HEK293T (cell line): ENCODE measurements at places on chromosomes 11 and 22.
A peak's percentile ranks its signal among the peaks of the same experiment; 100 is the strongest.

DNA sequence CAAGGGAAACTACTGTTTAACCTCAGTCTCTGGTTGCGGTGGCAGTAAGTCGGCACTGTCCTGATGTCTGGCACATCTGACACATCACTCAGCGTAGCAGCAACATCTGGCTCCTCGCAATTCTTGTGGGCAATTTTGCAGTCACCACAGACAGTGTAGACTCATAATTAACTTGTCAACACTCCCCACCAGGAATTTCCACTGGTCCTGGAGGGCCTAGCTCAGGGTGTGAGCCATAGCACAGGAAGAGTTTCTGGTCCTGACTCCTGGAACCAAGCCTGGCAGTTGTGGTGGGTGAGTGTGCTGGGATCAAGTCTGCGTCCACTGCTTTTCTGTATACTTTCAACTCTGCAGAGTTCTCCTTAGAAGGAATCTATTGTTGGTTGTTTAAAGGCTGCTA, 209.7 kb downstream of the SNX19 start:
- DNase-seq, result no peak

DNA sequence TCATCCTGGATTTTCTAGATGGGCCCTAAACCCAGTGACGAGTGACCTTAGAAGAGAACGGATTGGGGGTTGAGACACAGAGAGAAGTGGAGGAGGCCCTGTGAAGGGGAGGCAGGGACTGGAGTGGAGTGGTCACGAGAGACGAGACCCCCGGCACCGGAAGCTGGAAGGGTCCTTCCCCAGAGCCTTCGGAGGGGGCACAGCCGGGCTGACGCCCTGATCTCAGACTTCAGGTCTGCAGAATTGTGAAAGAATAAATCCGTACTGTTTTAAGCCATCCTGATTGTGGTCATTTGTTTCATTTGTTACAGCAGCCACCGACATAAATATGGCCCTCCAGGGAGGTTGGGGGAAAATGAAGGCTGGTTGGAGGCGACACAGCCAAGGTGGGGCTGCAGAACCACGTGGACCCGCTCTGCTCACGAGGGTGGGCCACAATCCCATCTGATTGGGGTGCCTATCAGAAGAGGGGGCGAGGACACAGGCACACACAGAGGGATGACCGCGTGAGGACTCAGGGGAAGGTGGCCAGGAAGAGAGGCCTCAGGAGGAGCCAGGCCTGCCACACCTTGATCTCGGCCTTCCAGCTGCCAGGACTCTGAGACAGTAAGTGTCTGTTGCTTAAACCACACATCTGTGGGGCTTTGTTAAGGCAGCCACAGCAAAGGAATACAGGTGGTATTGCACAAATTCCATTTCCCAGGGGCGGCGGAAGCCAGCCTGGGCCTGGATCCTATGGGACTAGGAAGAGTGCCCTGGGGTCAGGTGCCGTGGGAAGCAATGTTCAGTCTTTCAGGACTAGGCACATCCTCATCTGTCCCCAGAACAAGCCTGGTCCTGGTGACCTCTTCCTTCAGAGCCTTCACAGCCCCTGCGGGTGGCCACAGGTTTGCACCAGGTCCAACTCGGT, 73.3 kb upstream of the SHANK2 start:
- DNase-seq, result no peak

GRCh38 chr11:74288161-74288560, 23.3 kb downstream of the P4HA3 start:
- no peak for DNase-seq

- DNase-seq, result no peak
Observed at GRCh38 chr22:18028817-18029527, 4.6 kb upstream of the MICAL3 start.

GRCh38 chr11:57763568-57763967, 2.0 kb downstream of the CTNND1 start:
- peak; percentile 33 for DNase-seq

GRCh38 chr11:100827934-100828661, 141.0 kb downstream of the ARHGAP42 start:
- peak; percentile 24 for DNase-seq

DNA sequence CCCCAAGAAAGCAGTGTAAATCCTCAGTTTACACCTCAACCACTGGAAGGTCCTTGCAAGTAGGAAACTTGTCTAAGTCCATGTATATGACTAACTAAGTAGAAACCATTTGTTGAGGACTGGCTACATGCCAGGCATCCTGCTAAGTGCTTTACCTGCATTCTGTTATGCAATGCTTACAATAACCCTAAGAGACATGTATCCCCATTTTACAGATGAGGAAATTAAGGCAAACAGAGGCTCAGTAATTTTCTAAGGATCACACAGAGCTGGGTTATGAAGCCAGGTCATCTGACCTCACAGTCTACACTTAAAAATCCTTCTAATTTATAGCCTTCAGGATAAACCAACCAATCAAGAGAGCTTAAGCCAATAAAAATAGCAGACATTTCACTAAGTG, 1.5 kb downstream of the TIMM10 start:
- no peak for DNase-seq

GRCh38 chr11:7522121-7522520, 8.3 kb downstream of the PPFIBP2 start:
- no peak for DNase-seq

- DNase-seq, result no peak
Observed at GRCh38 chr11:113992459-113993110, 17.7 kb downstream of the HTR3A start.

DNA sequence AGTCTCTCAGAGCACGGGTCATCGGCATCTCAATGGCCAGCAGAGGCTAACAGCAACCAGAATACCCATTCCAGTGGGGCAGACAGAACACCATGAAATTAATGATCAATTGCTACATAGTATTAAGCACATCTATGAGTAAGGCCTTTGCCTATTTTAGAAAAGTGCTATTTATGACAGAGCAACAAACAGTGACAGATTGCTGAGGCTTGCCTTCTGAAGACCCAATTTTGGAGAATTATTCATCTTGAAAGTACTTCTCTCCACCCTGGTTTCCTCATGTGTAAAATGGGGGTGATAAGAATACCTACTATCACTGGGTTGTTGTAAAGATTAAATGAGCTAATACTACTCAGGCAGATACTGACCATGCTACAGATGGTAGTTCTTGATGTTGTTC, 232.7 kb downstream of the TENM4 start:
- DNase-seq, result no peak

GRCh38 chr11:62466444-62466843, 47.6 kb downstream of the SCGB1A1 start:
- no peak for DNase-seq

DNA sequence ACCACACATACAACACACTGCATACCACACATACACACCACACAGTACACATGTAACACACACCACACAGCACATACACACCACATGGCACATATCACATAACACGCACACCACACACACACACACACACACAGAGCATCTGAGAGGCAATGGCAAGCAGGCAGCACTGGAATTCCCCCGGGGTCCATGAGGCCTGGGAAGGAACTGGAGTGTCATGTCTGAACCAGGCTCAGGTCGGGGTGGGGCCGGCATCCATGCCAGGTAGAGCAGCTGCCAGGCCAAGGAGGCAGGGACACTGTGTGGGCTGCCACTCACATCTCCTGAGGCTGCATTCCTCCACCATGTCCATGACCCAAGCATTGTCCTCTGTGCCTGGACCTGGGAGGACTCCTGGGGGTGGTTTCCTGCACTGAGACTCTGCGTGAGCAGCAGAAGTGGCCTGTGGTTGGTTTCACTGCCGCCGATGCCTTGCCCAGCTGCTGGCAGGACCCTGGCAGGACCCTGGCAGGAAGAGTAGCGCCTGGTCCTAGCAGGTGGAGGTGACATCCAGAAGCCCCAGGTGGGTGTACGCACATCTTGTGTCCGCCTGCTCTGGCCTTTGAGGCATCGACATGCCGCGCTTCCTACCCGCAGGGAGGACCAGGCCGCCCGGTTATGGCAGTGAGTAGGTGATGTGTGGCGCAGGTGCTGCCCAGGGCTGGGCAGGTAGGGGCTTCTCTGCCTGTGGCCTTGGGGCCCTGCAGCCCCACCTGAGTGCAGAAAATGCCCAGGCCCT, 1280.4 kb downstream of the TBC1D22A start:
- no peak for DNase-seq

- peak; percentile 86 for DNase-seq
Observed at GRCh38 chr11:61897387-61898246, 6.3 kb upstream of the FADS3 start.

GRCh38 chr11:121143921-121144320, 42.9 kb downstream of the TECTA start:
- DNase-seq, result no peak

- DNase-seq, result no peak
Observed at GRCh38 chr11:126815111-126815510, 185.5 kb downstream of the KIRREL3 start.

DNA sequence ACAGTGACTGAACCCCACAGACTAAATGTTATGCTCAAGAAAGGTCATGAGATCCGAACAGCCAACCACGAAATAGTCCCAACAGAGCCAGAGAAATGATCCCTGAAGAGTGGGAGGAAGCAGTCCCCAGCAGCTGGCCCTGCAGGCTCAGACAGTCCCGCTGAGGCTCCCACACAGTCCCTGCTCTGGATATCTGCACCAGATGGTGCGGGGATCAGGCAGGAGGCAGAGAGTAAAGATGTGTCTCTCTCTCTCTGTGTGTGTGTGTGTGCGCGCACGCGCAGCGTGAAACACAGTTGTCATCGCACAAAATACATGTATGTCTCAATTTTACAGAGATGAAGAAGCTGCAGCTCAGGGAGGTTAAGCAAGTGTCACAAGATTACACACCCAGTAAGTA, 27.9 kb downstream of the GUCY1A2 start:
- DNase-seq, result no peak

DNA sequence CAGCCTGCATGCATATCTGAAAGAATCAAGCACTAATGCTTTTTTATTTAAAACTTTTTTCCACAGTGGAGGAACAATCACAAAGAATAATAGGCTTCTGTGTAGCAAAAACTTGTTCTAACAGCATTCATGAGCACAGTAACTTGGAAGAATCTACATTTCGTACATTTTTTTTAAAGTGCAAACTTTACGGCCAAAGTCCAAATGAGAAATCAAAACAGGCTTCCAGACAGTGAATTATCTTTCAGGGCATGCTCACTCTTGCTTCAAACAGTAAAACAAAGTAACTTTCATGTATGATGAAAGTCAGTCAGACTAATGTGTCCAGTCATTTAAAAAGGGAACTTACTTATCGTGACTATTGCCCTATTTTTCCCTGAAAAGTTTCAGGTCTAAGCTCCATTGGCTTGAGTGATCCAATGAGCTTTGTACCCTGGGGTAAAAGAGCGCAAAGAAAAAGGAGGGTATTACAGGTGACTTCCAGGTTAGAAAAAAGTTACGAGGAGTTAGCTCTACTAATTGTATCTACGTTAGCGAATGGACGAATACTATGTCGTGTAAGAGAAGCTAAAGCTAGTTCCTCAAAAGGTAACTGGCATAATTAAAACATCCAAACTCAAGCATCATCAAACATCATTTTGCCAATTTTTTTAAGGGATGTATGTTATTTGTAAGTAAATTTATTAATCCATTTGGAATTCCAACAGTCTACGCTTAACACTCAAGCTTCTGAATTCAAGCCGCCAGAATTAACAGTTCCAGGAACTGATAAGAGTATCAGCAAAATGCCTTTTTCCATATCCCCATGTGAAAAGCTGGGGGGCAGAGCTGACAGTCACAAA, 1.7 kb downstream of the PICALM start:
- no peak for DNase-seq

- DNase-seq, result no peak
Observed at GRCh38 chr22:38694940-38695339, 5.8 kb downstream of the JOSD1 start.

GRCh38 chr11:115497303-115497702, 6.9 kb downstream of the CADM1 start:
- no peak for DNase-seq

DNA sequence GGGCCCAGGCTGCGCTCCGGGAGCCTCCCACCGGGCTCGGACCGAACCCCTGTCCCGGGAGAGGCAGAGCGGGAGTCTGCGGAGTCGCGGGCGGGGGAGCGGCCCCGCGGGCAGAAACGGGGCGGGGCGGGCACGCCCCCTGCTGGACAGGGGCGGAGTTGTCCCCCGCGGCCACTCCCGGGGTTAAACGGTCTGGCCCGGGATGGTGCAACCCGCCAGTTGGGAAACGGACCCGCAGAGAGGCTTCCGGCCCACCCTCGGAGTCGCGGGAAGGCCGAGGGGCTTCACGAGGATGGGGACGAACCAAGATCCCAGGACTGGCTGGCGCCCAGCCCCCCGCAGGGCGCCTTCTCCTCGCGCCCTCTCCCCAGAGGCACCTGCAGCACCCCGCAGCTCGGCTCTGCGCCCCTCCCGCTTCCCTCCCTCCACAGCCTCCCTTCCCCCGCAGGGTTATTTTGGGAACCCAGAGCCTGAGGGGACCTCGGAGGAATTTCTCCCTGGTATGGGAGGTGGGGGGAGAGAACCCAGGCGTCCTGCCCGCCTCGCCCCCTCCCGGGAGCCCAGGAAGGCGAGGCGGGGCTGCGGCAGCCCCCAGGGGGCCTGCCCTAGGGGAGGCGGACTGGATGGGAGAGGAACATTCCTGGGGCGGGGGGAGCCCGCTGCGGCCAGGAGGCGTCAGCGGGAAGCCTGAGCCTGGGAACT, 902 bp downstream of the RASGRP2 start:
- DNase-seq, result peak; percentile 91

GRCh38 chr11:110279881-110280280, 16.5 kb downstream of the RDX start:
- no peak for DNase-seq

DNA sequence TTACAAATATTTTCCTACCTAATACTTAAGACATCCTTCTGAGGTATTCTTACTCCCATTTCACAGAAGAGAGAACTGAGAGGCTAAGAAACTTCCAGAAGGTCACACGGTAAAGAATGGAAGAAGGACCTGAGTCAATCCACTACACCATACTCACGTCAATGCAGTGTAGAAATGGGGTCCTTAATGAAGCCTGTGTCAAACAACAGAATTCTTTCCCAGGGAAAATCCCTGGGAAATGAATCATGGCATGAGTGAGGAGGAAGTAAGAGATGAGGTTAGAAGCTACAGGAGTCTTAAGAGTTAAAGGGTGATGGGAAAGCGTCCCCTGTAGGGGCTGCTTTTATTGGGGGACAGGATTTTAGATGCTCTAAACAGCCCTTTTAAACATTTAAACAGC, 147.9 kb downstream of the C11orf91 start:
- no peak for DNase-seq

GRCh38 chr11:127994736-127995135, 592.6 kb downstream of the ETS1 start:
- DNase-seq, result no peak

GRCh38 chr11:107804211-107804610, 54.4 kb downstream of the SLC35F2 start:
- DNase-seq, result no peak

DNA sequence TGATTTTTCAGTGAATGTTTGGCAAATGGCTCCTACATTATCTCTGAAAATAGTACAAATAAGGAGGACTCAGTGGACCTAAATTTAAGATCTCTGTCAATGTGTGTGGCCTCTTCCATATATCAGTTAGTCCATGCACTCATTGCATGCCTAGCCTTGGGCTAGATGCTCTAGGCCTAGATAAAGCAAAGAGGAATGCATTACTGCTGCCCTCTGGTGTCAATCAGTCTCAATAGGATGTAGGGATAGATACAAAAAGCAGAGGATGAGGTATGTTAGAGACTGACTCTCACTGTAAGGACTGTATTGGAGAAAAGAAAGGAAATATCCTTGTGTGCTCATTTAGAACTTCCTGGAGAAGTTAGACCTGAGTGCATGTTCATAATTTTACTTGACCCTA, 42.0 kb downstream of the MS4A2 start:
- peak; percentile 20 for DNase-seq

GRCh38 chr22:42442748-42443147, 10.5 kb upstream of the NFAM1 start:
- DNase-seq, result no peak

GRCh38 chr11:118980191-118980881, 8.8 kb downstream of the FOXR1 start:
- DNase-seq, result no peak
